Posterior vena cava (tissue), 2 donors: ENCODE measurements at places on chromosomes 1 and 21. TPM values are rescaled to one million over a fixed set of nuclear protein-coding genes. Genes with fewer than 3 reads are reported as not detected.

DNA sequence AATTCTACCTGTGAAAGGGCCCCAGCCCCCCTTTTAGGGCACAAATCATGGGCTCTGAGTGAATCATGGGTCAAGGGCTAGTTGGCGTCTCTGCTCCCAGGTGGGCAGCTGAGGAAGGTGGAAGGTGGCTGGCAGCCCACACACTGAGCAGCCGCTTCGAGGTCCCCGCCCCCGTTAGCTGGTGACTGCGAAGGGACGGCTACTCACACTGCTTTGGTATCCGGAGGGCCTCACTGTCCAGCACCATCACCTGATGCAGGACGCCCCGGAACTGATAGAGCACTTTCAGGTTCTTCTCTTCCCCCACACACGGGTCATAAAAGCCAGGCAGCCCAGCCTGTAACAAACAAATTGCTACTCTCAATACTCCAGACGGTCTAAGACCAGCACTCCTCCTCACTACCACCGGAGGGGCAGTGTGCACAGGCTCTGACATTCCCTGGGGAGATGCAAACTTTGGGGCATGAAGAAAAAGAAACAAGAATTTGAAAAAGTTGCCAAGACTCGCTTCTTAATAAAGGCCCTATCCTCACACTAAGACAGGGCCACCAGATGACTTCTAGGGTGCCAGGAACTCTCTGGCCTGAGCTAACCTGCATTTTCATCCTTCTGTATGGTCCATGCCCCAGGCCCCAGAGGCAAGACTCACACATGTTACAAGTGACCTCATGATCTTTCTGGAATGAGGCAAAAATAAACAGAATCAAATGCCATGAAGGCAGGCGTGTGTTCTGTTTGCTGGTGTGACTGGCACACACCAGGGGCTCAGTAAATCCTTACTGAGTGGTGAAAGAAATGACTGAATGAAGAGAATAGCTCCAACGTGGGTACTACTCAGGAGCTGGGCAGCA is 11.5 kb downstream of the THAP3 start:
- DNase-seq, result no peak

GRCh38 chr1:170558731-170559130 is 26.8 kb downstream of the GORAB start:
- DNase-seq, result no peak

DNA sequence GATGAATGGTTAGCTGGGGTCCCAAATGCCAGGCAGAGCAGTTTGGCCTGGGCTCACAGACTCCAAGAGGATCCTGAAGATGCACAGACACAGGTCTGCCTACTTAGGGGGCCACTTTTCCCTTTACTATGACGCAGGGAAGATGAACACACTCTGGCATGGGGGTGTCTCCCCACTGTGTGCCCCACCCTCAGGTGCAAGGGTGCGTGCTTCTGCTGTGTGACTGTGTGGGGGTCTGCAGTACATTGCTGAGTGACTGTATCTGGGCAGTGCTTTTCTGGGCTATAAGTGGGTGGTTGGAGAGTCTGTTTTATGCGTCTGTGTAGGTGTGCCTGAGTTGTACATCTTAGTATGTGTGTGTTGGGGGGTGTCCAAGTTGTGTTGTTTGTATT is 3.8 kb downstream of the NR0B2 start:
- DNase-seq, result no peak

GRCh38 chr21:31604591-31605190 is 54.8 kb upstream of the SOD1 start:
- DNase-seq, result peak; percentile 90

GRCh38 chr1:193411714-193412113 is 225.3 kb upstream of the B3GALT2 start:
- DNase-seq, result no peak

DNA sequence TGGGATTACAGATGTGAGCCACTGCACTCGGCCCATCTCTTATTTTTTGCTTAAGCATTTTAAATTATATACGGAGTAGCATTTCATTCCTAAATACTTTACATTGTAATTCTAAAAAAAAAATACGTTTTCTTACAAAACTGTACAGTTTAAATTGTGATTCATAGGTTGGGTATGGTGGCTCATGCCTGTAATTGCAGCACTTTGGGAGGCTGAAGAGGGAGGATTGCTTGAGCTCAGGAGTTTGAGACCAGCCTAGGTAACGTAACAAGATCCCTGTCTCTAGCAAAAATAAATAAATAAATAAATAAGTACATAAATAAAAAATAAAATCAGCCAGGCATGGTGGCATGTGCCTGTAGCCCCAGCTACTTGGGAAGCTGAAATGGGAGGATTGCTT is 24.6 kb downstream of the TBCE start:
- no peak for DNase-seq

GRCh38 chr1:13792419-13792818 is 92.4 kb downstream of the PRDM2 start:
- no peak for DNase-seq

- DNase-seq, result no peak
Observed at GRCh38 chr1:156382561-156382960, 13.6 kb downstream of the RHBG start.

DNA sequence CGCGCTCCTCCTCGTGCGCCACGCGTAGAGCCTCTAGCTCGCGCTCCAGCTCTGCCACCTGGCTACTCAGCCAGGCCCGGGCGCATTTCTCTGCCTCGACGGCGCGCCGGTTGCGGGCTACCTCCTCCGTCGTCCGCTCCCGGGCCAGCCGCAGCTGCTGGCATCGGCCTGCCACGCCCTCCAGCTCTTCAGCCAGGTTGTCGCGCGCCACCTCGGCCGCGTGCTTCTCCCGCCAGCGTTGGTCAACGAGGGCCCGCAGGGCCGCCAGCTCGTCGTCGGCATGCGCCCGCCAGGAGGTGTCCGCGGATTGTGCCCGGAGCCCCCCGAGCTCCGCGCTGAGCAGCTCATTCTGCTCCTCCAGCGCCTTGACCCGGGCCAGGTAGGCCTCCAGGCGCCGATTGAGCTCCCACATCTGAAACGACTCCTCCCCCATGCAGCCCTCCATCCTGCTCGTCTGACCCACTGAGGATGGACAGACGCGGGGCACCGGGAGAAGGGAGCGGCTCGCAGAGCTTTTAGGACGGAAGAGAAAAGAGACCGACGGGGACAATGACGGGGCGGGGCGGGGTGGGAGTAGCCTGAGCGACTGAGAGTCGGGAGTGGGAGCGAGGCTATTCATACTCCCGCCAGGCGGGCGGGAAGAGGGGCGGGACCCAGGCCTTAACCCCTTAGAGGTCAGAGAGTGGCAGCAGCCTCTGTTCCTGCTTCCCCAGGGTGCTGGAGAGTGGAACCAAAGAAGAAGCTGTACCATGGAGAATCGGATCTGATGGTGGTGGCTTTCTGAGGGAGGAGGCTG is at the start of gene NES:
Gene NES, minus strand, starts transcription at position 588 of the 796 bp plus-strand sequence. Its CDS starts 143 bp downstream, at position 445.
- peak; percentile 90 for DNase-seq

GRCh38 chr1:236142253-236143103 is at the start of gene GPR137B:
Gene GPR137B, plus strand, starts transcription at chr1:236142539. Its CDS starts 84 bp downstream, at chr1:236142623.
- DNase-seq, result no peak

DNA sequence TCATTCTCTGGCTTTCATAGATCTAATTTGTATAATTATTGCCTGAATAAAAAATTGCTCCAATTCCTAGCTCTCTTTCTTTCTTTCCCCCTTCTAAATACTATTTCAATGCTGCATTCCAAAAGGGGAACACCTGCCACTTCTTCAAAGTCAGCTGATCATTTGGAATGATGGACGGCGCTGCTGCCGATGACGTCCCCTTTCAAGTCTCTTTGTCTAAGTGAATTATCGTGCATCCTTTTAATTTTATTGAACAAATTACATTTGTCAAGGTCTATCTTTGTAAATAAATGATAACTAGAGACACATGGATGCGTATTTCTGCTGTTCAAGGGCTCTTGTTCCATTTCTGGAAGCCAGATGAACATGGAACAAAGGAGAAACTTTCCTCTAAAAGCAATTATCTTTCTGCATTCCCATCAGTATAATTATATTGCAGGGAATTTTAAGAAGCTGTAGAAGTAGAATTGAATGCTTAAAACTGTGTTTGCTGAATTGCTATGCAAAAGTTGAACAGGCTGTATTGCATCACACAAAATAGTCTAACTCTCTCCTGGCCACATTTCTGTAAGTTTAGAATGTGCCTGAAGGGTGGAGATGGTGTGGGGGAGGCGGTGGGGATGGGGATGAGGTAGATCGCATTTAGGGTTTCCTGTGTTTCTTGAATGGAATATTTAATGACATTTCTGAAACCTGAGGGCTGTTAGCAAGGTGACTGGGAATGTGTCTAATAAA is 191.9 kb upstream of the LMO4 start:
- DNase-seq, result no peak

AJAP1 gene
- total RNA-seq, result 0.57 TPM

PKLR gene
- not detected for total RNA-seq

PACC1 gene
- 5.2 TPM for total RNA-seq

E2F2 gene
- 0.46 TPM for total RNA-seq

KCNE2 gene
- total RNA-seq, result not detected

GREM2 gene
- total RNA-seq, result 4.9 TPM

CCDC30 gene
- total RNA-seq, result 4.3 TPM

GABRD gene
- total RNA-seq, result 0.88 TPM
